ENCODE measurements at places on chromosomes 6 and 20.

DNA sequence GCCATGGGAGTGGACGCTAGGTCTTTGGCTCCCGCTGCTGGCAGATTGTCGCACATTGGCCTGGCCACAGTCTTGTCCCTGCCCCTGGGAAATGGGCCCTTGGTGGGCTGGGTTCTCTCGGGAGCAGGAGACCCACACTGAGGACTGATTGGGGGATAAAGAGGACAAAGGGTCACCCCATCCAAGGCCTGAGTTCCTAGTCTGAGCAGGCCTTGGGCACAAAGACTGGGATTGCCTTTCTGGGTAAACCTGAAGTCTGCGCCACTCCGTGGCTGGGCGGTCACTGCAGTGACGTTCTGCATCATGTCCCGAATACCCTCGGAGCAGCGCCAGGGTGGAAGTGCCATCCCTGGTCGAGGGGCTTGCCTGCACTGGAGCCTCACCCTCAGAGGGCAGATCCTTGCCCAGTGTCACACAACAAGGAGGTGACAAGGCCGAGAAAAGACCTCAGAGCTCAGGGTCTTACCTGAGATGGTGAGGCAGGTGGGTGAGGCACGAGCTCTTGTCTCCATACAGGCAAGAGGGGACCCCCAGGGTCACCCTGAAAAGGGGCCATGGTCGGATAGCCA lies 36.1 kb upstream of the ZBP1 start:
- DNase-seq: no peak

GRCh38 chr20:14245368-14245970 lies 91.9 kb downstream of the FLRT3 start:
- DNase-seq: no peak

DNA sequence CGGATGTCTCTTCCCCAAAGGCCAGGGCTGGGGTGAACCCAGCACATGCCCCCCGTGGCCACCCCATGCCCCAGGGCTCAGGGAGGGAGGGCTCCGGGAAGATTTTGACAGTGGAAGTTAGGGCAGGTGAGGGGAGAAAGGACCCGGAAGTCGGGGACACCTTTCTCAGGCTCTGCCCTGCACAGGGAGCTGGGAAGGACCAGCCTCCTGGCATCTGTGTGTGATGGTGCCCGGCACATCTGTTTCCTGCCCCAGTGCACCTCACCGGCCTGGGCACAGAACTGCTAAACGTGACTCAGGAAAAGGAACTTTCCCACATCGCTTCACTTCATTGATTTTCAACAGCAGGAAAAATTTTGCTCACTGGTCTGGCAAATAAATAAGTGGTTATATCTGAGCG lies 141.1 kb upstream of the AFDN start:
- no peak for DNase-seq

GRCh38 chr6:144319211-144319610 lies 34.1 kb downstream of the UTRN start:
- DNase-seq: no peak

DNA sequence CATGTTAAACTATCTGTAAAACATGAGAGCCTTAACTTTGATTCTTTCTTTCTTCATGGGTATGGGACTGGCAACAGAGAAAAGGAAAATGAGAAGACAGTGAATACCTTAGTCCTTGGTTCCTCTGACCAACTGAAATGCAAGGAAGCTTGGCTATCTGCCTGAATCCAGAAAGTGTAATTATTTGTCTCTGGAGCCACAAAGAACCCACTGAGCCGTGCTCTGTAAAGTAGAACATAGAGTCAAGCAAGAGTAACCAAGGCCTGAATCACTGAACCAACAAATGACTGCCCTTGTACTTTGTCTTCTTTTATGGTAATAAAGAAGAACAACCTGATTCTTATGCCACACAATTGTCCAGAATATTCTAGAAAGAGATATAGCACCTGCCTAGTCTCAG lies 27.6 kb downstream of the PKHD1 start:
- no peak for DNase-seq
